ENCODE measurements at places on chromosomes 4 and X. TPM values are rescaled to one million over a fixed set of nuclear protein-coding genes. Genes with fewer than 3 reads are reported as not detected.

The CITED1 gene
- total RNA-seq: not detected

- ATAC-seq: no peak
These were observed 226.4 kb upstream of the CASK start for GRCh38 chrX:42149765-42150164.

- no peak for ATAC-seq
These were observed 1.7 kb upstream of the TMEM271 start for GRCh38 chr4:577499-578450.

GRCh38 chr4:110088670-110089069 is 109.7 kb downstream of the ELOVL6 start:
- peak; percentile 96 for ATAC-seq

DNA sequence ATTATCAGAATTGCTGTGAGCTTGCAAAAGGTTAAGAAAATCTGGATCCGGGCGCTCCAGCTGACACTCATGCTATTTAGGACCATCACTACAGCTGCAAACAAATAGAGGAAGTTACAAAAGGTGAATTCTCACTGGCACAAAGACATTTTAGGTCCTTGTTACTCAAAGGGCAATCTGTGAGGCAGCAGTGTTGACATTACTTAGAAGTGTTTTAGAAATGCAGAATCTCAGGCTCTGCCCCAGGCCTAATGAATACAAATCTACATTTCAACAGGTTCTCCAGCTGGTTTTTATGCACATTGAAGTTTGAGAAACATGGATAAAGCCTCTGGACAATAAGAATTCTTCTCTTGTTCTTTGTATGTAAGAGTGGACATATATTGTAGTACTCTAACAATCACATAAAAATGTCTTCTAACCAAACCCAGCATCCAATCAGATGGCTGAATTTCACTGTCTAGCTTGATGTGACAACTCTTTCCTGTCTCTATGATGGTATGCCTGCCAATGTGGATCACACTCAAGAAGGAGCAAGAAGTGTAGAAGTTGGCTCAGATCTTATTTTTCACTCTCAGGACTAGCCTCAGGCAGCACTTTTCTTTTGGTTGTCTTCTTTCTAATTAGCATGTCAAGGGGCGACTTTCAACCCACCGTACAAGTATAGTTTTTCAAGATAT is 18.8 kb downstream of the SLC7A11 start:
- no peak for ATAC-seq

- no peak for ATAC-seq
These were observed 468 bp downstream of the ZMYM3 start for GRCh38 chrX:71253253-71254091.

- no peak for ATAC-seq
These were observed 70.3 kb downstream of the ARL9 start for GRCh38 chr4:56575820-56576429.

DNA sequence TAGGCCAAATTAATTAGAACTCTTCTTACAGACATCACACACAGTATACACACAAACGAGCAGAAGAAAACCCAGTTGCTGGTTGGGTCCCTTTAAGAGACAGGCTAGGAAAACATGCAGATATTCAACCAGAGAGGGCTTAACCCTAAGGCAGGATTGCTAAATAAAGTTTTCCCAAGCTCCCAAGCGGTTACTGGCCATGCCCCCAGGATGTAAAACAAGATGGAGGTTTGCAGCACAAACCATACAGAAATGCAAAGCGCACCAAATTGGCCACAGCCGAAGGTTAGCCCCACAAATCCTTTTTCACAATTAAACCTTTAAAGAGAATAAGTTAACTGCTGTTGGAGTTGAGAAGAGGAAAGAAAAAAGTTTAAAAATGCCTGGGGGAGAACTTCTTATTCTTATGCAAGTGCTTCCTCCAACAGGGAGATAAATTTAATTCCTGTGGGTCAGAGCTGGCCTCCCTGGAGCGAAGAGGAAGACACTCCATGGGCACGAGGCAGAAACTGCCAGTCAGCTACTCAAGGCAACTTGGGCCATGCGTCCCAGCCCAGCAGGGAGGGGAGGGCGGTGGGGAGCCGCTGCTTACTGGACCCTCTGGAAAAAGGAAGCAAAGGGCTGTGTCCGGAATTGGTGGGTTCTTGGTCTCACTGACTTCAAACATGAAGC is 167.6 kb upstream of the ARSJ start:
- ATAC-seq: no peak

DNA sequence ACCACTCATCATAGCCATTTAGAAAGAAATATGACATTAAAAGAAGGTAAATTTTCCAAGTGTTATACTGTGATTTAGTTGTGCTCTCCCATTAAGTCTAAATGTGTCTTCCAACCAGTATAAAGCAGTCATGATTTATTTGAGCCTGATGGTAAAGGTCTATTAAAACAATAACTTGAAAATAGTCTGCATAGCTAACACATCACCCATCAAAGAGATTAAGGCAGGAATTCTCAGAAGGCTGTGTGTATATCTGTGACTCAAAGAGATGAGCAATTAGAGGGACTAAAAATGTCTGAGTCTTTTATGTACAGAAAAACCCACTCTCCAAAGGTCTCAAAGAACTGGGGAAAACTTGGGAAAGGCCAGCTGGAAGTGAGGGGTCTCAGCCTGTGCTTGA is 70.3 kb upstream of the IQCM start:
- ATAC-seq: no peak

GRCh38 chr4:114694770-114695169 is 96.2 kb downstream of the UGT8 start:
- no peak for ATAC-seq

The RAB39B gene
- 10.2 TPM for total RNA-seq

GRCh38 chrX:118864063-118864635 is 40.5 kb downstream of the ZCCHC12 start:
- no peak for ATAC-seq

DNA sequence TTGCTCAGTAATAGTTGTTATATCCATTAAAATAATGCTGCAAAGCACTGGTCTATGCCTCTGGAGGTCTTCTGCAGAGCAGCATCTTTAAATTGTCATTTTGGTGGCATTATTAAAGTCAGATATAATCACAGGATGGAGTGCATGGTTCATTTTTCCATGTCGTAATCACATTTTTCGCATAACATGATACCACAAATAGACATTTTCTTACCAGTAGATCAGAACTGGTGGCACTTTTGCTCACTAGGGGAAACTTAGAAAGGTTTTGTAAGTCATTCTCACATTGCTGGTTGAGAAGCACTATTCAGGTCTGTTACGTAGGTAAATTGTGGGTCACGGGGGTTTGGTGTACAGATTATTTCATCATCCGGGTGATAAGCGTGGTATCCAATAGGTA is 484.5 kb upstream of the PRKX start:
- no peak for ATAC-seq

DNA sequence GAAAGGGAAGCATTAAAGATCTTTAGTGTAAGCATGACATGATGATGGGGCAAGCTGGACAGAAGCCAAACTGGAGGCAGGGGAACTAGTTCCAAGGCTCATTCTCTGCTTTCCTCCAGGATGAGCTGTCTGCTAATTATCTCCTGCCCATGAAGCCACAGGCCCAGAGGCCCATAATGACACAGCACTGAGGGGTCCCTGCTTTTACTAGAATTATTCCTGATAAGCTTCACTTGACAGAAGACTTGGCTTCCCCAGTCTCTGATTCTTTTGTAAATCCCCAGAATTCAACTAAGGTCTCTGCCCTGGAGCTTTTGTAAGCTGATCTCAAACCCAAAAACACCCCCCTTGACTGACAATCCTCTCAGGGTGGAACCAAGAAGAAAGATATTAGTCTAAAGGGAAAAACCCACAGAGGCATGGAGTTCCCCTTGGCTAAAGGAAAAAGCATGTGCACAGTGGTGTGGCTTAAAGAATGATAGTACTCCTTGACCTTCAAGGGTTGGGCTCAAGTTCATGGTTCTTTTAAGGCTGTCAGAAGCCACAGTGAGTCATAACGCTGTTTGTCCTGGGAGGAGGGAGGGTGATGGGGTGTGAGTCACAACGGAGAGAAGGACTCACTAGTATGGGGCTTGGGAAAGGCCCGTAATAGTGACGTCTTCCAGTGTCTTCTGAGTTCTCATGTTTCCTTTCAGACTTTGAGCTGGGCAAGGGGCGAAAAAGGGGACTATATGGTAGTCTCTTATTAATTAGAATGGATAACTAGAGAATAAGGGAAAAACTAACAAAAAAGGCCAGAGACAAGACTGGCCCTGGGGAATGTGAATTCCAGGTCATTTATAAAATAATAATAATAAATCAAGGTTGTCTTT is 146.0 kb upstream of the CPEB2 start:
- peak; percentile 95 for ATAC-seq

GRCh38 chr4:139951021-139951420 is 203.0 kb downstream of the MAML3 start:
- ATAC-seq: peak; percentile 89

DNA sequence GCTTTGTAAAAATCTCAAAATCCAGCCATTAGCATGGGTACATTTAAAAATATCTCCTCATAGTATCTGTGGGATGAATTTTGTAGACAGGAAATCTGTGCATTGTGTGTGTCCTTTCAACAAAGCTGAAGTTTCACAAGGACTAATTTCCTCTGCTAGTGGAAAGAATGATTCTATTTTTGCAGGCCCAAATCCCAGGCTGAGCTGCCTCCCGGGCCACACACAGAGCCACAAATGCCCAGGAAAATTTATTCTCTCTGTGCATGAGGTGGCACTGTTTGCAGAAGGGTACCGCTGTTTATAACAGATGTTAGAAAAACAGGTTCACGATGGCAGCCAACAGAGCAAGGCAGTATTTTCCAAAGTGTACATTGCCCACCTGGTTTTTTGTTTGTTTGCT is 11.0 kb upstream of the VCX3B start:
- ATAC-seq: no peak

GRCh38 chr4:77994194-77994721 is 62.9 kb upstream of the FRAS1 start:
- no peak for ATAC-seq

The HSFX4 gene
- total RNA-seq: not detected

DNA sequence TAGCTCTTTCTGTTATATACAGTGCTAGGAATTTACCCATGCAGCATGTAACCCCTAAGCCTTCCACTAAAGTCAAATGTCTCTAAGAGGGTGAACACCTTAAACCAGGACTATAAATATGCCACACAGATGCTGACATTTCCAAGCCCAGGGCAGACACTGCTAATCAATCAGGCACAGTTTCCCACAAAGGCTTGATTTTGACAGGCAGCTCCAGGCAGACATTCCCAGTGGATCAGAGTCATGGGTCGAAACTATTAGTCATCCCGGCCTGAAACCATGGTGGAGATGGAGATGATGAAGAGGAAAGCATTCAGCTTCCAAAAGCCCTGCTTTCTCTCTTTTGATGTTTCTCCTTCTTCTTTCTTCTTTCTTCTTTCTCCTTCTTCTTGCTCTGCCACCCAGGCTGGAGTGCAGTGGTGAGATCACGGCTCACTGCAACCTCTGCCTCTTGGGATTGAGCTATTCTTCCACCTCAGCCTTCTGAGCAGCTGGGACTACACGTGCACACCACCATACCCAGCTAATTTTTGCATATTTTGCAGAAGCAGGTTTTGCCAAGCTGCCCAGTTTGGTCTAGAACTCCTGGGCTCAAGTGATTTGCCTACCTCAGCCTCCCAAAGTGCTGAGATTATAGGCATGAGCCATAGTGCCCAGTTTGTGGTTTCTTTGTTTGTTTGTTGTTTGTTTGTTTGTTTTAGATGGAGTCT is 21.0 kb upstream of the SORCS2 start:
- ATAC-seq: no peak

The PASD1 gene
- not detected for total RNA-seq

DNA sequence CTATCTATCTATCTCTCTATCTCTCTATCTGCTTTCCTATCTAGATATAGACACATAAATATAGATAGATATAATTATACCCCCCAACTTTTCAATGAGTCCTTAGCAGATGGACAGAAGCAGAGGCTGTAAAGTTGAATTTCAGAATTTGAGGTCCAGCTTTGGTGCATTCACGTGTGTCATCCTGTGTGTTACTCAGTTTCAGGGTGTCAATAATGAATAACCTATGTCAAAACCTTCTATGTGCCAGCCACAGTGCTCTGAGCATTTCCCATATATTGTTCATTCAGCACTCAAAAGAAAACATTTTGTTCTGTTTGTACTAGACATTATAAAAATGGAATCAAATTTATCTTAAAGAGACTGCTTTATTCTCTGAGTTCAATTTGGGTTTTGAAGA is 310.0 kb downstream of the ARHGAP24 start:
- no peak for ATAC-seq

DNA sequence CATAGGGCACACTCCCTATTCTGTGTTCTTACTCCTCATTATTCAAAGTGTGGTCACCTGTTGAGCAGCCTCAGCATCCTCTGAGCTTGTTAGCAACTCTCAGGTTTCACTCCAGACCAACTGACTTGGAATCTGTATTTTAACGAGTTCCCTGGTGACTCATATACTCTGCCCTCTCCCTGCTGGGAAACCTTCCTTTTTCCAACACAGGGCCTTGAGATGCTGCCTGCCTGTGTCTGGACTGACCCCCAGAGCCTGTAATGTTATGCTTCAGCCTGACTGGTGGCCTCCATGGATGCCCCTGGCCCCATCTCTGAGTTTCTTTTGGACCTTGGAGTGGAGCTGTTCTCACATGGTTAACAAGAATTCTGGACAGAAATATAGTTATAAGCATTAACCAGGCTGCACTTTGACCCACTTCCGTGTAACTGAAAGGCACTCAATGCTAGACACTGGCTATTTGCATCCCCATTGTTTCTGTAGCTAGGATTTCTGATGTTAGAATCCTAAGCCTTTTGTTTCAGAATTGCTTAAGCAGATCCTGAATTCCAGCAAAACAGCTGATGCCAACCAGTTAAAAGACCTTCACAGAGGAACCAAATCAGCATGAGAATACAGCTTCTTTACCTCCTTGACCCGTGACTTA is 262.6 kb downstream of the STIM2 start:
- ATAC-seq: no peak

- no peak for ATAC-seq
These were observed 52.5 kb downstream of the SYNPO2 start for GRCh38 chr4:118941149-118941548.

The ADRA2C gene
- total RNA-seq: not detected

DNA sequence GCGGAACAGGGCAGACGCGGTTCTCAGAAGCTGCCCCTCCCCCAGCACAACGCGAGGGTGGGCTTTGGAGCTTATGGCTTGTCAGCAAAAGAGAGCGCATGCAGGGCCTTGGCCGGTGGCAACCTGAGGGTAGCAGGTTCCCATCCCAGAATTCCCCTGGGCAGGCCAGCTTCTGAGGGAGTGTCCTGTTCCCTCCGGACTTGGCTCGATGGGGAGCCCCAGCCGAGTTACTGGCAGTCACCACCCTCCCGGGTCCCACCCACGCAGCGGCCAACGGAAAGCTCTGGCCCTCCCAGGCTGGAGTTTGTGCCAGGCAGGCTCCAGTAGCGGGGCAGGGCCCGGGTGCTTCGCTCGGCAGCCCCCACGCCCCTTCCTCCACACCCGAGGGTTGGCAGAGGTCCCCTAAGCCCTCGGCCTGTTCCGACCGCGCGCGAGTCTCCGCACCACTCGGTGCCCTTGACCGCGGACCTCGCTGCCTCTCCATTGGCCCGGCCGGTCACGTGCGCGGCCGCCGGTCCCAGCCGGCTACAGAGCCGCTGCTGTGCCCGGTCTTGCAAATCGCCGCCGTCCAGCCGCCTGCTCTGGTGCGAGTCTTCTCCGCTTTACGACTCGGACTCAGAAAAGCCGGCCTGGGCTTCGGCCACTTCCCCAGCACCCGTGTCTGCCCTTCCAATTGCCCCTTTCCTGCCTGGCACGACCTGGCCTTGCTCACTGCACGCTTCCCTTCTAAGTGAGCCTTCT is 20.9 kb upstream of the MTM1 start:
- peak; percentile 62 for ATAC-seq
